CD4-positive, alpha-beta memory T cell (primary cell): ENCODE measurements at places on chromosomes 1 and 21. TPM values are rescaled to one million over a fixed set of nuclear protein-coding genes. Genes with fewer than 3 reads are reported as not detected.

GRCh38 chr1:37922767-37923550 lies 23.9 kb downstream of the INPP5B start:
- DNase-seq = no peak

- DNase-seq = no peak
Observed at GRCh38 chr1:181317261-181317930, 165.9 kb upstream of the CACNA1E start.

The DISP3 gene
- total RNA-seq = 0.61 TPM

The SERTAD4 gene
- not detected for total RNA-seq

The OPTC gene
- not detected for total RNA-seq
